C1 segment of cervical spinal cord (tissue), 14 donors: ENCODE measurements at places on chromosomes 16 and 17.

DNA sequence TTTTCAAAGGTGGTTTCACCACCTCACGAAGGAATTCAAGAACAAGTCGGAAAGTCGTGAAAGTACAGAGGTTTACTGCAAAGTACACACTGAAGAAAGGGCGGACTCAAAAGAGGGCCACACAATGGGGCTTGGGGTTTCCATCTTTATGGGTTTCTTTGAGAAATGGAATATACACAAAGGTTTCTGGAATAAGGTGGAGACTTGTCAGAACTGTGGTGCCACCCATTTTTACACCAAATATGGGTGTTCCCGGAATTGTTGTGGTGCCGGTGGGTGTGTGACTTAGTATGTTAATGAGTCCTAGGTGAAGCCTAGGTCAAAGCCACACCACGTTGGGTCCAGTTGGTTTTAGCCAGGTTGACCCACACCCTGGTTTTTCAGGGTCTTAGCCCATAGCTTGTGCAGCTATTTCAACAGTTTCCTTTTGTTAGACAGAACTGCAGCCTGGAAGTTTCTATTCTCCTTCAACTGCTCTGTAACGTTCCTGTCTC, 567 bp upstream of the GCSH start:
- DNase-seq: no peak

DNA sequence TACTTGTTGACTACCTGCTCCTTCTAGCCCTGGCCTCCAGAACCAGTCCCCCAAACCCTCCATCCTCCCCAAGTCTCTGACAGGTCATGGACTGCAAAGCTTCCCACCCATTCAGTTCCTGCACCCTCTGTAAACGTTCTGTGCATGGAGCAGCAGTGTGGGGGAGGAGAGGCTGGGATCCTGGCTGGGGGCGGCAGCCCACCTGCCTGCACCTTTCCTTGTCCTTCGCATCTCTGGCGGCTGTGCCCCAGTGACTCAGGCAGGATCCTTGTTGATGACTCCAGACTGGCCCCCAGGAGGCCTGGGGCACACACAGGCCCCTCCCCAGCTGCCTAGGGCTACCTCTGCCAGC, 1.6 kb upstream of the PKMYT1 start:
- no peak for DNase-seq

DNA sequence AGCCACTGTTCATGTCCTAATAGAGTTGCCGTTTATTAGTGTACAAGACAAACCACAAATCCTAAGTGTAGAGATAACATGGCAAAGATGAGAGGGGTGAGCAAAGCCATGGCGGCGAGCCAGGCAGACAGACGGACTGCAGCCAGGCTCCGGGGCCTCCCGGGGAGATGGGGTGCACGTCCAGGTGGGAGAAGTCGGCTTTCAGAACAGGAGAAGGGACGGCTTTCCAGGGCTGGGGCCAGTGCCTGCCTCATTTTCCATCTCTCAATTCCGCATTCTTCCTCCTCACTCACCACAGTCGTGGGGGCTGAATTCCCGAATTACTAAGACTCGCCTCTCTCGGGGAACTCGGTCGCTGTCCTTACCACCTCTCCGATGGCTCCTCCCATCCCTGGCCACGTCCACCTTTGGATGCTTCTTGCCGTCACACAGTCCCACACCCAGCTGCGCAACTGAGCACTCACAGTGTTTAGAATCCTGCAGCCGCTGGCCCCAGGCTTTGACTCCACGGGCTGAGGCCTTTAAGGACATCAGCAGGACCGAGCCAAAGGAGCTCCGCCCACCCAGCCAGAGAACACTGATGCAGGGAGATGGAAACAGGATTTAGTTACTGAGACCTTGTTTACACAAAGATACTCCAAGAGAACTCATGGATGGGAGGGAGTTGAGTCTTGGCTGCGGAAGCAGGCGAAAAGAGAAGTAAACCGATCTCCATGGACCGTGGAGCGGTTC, 59.7 kb downstream of the RNF112 start:
- DNase-seq: no peak

GRCh38 chr17:40150276-40150675, 9.9 kb downstream of the CASC3 start:
- no peak for DNase-seq

GRCh38 chr16:66899310-66899944, 19.1 kb downstream of the PDP2 start:
- DNase-seq: no peak
